NCI-H1048 (cell line): ENCODE measurements at places on chromosomes 6 and 20.

DNA sequence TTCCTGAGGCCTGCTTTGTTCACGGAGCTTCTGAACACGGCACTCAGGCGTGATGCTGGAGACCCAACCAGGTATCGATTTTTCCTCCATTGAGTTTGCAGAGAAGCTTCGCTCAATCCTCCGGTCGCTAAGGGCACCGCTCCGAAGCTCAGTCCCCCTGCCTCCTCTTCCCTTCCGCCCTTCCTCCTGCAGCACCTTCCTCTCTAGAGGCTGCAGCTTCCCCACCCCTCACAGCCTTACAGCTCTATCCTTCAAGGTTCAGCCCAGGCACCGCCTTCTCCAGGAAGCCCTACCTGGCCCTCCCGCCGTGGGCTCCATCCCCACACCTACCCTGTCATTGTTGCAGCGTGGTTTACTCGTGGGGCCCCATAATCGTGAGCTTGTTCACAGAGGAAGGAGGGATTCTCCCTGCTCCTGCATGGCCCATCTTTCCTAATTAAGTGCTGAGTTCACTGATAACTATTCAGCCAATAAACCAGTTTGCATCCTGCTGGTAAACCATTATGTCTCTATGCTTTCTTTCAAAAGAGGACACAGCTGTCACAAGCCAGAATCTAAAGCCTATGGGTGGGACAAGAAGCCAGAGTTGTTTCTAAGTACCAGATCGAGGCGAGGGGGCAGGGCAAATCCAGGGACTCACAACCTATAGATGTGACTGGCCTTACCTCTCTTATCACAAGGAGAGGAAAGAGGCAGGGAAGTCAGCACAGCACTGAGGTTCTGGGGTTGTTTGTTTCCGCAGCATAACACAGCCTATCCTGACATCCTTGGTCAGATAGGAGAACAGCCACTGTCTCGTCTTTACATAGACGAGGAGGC lies 152.0 kb downstream of the GRM4 start:
- no peak for DNase-seq

DNA sequence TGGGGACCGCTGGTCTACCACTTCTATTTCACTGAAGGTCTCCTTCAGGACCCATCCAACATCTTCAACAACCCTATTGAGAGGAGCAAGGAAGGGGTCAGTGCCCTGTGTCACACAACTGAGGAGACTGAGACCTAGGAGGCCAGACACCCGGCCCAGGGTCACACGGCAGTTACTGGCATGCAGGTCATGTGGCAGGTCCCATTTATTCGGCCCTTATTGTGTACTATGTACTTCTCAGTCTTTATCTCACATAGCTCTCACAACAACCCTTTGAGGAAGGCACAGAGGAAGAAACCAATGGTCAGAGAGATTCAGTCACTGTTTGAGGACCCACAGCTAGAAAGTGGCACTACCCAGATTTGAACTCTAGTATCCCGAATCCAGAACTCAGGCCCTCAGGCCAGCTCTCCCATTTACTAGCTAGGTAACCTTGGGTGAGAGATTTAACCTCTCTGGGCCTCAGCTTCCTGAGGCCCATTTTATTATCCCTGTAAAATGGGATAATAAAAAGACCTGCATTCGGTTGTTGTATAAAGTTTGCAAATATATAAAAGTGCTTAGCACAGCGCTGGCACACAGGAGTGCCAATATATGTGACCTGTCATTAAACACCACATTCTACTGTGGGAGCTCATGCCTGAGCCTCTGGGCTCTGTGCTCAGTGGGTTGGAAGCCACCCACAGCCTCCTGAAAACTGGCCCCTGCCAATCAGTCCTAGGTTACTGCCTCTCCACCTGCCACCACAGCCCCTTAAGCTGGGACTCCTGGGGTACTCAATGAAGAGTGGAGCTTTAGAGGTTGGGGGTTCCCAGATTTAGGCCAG lies 15.8 kb downstream of the TFEB start:
- no peak for DNase-seq

DNA sequence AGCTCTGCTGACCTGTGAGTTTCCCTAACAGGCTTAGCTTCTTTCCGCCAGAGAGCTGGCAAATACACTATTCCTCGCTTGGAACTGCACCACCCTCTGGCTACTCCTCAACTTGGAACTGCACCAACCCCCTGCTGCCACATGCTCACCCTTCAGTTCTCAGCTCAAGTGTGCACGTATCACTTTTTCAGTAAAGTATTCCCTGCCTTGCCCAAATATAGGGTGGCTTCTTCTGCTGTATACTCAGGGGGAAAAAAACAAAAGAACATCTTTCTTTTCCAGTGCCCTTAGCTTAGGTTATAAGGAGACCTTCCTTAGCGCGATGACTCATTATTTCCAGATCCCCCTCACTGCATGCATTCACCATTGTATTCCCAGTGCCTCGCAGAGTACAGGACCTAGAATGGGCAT lies 21.2 kb downstream of the GNAS-AS1 start:
- DNase-seq, result no peak

DNA sequence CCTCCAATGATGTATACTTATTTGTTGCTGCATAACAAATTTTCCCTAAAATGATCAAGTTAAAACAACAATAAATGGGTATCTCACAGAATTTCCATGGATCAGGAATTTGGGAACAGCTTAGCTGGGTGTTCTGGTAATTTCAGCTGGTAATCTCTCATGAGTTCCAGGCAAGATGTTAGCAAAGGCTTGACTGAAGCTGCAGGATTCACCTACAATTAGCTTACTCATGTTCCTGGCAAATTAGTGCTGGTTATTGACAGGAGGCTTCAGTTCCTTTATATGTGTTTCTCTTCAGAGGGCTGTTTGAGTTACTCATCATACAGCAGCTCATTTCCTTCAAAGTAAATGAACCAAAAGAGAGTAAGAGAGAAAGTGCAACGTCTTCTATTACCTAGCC lies 506.3 kb upstream of the IMPG1 start:
- DNase-seq, result no peak

DNA sequence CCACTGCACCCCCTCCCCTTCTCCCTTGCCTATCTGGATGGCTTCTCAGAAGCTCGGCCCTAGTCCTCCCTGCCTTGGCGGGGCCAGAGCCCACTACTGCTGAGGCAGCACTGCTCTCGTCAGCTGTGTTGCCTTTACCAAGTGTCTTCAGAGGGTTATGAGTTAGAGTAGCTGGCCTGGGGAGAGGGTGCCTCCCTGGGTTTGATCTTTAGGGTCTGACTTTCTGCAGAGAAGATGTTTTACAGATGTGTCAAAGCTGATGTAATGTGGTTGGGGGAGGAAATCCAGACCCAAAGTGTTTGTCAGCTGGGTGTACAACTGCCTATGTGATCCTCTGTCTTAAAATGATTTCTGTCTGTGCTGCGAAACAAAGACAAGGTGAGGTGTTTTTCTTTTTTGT lies 30.4 kb upstream of the PI16 start:
- DNase-seq, result no peak

GRCh38 chr6:8627085-8627861 lies 191.9 kb upstream of the SLC35B3 start:
- DNase-seq, result no peak

DNA sequence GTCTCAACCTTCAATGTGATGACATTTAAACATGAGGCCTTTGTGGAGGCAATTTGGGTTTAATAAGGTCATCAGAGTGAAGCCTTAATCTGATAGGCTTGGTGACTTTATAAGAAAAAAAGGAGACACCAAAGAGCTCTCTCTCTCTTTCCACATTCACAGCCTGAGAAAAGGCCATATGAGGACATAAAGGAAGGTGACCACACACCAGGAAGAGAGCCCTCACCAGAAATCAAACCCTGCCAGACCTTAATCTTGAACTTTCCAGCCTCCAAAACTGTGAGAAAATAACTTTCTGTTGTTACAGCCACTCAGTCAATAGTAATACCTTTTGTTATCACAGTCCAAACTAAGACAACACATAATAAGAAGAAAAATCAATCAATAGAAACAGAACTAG lies 47.7 kb downstream of the COL12A1 start:
- no peak for DNase-seq

DNA sequence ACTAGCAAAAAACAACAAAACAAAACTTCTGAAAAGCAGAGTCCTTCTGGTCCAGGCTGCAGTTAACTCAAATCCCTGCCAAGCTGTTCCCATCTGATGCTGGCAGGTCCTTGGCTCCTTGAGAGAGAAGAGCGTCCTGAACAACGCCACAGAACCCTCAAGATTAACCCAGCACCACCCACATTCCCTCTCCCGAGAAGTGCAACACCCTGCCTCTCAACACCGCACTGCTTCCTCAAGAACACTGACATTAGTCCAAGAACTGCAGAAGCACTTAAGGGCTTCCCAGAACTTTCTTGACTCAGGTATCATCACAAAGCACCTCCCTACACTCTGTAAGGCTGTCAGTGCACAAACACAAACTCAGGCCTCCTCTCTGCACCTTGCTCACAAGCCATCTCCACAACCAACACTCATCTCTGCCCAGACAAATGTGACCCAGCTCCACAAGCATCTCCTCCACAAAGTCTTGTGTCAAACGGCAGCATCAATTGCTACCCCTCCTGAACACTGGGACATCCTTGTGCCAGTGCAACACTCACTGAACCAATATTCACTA lies 7.5 kb downstream of the MRPL14 start:
- no peak for DNase-seq

GRCh38 chr6:158663625-158664165 lies 13.8 kb downstream of the SYTL3 start:
- DNase-seq, result no peak

- DNase-seq, result no peak
Measured at GRCh38 chr20:41287327-41287726, 30.2 kb downstream of the ZHX3 start.

GRCh38 chr20:13009682-13010406 lies 1.1 kb downstream of the SPTLC3 start:
- DNase-seq, result no peak

DNA sequence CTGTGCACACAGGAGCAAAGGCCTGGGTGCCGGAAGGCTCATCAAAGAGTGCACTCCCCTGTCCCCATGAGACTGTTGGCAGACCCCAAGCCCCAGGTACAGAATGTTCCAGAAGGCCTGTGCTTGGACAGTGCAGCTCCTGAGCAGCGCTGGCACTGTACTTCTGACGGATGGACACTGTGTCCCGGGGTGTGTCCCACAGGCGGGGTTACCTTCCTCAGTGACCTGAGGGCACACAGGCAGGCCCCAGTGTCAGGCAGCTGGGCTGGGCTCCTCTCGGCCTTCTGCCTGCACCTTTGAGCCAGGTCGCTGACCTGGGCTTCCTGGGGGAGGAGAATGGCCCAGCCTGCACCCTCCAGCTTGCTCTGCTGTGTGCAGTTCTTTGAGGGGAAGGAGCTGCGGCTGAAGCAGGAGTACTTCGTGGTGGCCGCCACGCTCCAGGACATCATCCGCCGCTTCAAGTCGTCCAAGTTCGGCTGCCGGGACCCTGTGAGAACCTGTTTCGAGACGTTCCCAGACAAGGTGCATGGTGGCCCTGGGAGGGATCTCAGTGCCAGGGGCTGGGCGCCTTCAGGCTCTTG lies 30.1 kb downstream of the PYGB start:
- DNase-seq, result no peak

DNA sequence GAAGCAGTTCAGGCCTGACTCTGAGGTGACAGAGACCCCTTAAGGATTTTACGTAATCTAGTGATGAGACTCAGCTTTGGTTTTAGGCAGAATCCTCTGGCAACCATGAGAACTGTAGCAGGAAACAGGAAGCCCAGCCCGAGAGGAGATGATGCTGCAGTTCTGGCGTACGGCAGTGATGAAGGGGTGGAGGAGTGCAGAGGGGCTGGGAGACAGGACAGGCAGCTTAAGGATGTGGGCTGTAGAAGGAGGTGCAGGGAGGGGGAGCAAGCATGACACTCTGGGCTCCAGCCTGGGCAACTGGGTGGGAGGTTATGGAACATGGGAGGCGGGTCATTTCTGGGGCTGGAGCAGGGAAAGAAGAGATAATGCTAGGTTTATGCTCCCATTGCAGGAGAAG lies 67.1 kb downstream of the LRFN2 start:
- DNase-seq, result no peak

- DNase-seq, result no peak
Measured at GRCh38 chr6:71040043-71040442, 83.2 kb upstream of the B3GAT2 start.

- peak; percentile 51 for DNase-seq
Measured at GRCh38 chr6:138692058-138692977, 81.3 kb upstream of the CCDC28A start.

DNA sequence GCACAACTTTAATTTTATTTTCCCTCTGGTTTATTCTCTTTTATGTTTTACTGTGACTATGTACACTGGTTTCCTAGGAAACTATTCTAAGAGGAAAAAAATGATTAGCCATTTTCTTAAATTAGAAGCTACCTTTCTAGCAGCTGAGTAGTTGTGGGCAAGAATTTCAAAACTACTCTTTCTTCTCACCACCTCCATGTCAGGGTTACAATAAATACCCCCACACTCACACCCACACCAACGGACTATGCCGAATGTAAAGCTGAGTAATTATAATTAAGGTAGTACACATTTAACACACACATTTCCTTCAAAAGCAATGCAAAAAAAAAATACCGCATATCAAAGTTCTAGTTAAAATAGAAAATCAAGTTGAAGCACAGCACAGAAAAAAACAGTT lies 78.9 kb downstream of the ARHGAP18 start:
- DNase-seq, result no peak

- DNase-seq, result no peak
Measured at GRCh38 chr20:25198663-25199383, 3.3 kb downstream of the ENTPD6 start.

- peak; percentile 93 for DNase-seq
Measured at GRCh38 chr20:44885392-44886265, at the start of gene YWHAB. TSS of gene YWHAB (plus strand) at chr20:44885705. CDS start at chr20:44901534, 15,829 bp downstream.
